ENCODE measurements at places on chromosomes 4 and X.

GRCh38 chr4:45971108-45971507, 152.7 kb downstream of the GABRG1 start:
- DNase-seq: no peak

GRCh38 chrX:102976793-102977495, 39.9 kb downstream of the RAB40AL start:
- no peak for DNase-seq

GRCh38 chr4:128322311-128322710, 34.7 kb upstream of the PGRMC2 start:
- peak; percentile 45 for DNase-seq

DNA sequence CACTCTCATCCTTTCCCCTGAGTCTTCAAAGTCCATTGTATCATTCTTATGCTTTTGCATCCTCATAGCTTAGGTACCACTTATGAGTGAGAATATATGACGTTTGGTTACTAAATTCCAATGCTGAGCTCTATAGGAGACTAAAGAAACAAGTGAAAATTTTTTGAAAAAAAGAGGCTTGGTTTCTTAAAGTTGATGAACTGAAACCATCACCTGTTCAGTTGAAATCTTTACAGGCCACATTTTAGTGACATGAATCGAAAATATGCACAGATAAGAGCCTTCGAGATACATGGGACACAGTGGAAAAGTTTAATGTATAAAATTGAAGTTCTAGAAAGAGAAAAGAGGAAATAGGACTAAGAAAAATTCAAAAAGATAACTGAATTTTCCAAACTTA, 195.8 kb downstream of the GPM6A start:
- DNase-seq: no peak

GRCh38 chrX:68831405-68832100, 2.7 kb downstream of the EFNB1 start:
- DNase-seq: no peak

GRCh38 chrX:30875957-30876356, 13.1 kb downstream of the TAB3 start:
- peak; percentile 3 for DNase-seq

GRCh38 chr4:37758226-37758625, 68.3 kb upstream of the PGM2 start:
- peak; percentile 33 for DNase-seq

DNA sequence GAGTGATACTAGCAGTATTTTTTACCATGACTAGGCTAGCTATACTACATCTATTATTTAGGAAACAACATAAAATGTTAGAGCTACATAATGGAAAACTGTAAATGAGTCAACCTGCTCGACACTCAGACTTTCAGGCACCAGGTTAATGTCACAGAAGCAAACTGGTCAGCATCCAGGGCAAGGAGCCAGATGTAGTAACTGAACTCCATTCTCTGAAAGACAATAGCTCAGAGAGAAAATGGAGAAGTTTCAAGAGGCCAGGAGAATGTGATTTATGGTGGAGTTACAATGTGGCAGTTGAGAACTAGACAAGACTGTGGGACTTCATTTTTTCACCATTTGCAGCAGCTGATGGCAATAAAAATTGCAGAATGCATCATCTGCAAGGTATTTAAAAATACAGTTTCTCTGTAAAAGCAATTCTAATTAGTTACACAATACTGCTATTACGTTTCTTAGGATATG, 342.7 kb upstream of the PABPC4L start:
- peak; percentile 96 for DNase-seq

- DNase-seq: no peak
Measured at GRCh38 chr4:25421816-25422525, 44.9 kb downstream of the ANAPC4 start.

- no peak for DNase-seq
Measured at GRCh38 chr4:112172180-112172579, 26.9 kb downstream of the FAM241A start.

DNA sequence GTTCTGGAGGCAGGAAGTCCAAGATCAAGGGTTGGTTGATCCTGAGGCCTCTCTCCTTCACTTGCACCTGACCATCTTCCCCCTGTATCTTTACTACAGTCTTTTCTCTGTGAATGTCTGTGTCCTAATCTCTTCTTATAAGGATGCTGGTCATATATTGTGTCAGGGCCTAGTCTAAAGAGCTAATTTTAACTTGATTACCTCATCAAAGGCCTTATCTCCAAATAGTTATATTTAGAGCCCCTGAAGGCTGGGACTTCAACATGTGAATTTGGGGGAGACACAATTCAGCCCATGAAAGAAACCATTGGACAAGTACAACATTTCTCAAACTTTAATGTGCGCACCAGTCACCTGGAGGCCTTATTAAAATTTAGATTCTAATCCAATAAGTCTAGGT, 62.8 kb upstream of the DYNLT3 start:
- no peak for DNase-seq

DNA sequence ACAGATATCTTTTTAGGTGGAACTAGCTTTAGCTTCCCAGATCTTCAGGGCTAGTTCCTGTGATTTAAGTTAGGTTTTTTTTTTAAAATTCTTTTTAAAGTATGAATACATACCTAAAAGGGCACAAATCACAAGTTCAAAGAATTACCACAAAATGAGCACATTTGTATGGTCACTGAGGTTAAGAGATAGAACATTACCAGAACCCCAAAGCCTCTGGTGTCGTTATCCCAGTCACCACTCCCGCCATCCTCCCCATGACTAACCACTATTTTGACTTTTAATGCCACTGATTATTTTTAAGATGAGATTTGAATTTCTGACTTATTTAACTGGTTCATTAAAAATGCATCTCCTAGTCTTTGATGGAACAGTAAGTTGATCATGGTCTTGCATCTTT, 5.4 kb downstream of the PGK1 start:
- no peak for DNase-seq

GRCh38 chr4:146273204-146273901, 59.0 kb downstream of the REELD1 start:
- no peak for DNase-seq

- no peak for DNase-seq
Measured at GRCh38 chr4:128358231-128358912, 70.8 kb upstream of the PGRMC2 start.

GRCh38 chr4:79904331-79904730, 168.7 kb downstream of the ANTXR2 start:
- no peak for DNase-seq

- no peak for DNase-seq
Measured at GRCh38 chr4:75699299-75699698, 25.1 kb upstream of the USO1 start.

- DNase-seq: no peak
Measured at GRCh38 chr4:185339941-185340340, 55.8 kb downstream of the LRP2BP start.

DNA sequence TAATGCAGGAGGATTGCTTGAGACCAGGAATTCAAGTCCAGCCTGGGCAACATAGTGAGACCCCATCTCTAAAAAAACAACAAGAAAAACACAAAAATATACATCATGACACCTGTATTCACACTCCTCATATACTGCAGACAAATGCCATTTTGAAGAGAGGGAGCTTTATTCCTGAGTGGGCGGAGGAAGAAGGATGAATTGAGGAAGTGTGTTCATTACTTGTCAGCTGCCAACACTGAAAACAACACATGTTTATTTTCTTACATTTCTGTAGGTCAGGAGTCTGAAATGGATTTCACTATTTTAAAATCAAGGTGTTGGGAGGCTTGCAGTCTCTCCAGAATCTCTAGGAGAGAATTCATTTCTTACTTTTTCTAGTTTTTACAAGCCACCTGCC, 47.2 kb upstream of the CD99 start:
- no peak for DNase-seq

DNA sequence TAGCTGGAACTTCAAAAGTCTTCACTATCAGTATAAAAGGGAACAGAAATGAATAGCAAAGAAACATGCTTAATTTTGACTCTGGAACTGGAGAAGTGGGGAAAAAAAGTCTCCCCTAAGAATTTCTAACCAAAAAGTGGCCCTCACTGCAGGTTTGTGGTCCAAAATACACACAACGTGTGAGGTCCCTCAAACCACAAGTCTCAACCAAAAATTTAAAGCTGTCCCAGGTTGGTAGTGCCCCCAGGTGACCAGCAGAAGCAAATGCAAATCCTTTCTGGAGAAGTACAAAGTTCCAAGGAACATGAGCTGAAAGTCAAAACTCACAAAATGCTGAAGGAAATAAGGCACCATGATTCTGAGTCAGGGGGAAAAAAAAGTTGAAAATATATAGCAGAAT, 23.6 kb upstream of the VAMP7 start:
- DNase-seq: no peak

GRCh38 chr4:43345323-43345925, 452.9 kb downstream of the GRXCR1 start:
- no peak for DNase-seq

- no peak for DNase-seq
Measured at GRCh38 chr4:76322236-76322635, 15.7 kb downstream of the STBD1 start.

DNA sequence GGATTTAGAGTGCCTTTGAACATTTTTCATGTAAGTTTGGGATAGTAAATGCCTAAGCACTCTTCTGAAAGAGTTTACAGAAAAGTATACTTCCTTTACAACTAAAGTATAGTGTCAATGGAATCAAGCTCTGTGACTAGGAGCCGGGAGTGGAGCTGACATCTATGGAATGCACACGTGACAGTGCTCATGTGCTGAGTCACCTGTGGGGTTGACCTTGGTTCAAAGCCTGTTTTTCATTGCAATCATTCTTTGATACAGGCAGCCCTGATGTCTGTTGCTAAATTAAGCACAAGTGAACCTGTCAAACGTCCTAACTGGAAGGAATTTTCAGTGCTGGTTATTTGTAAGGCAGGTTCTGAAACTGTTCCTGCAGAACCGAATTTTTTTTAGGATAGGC, 82.5 kb downstream of the GPAT3 start:
- peak; percentile 45 for DNase-seq

DNA sequence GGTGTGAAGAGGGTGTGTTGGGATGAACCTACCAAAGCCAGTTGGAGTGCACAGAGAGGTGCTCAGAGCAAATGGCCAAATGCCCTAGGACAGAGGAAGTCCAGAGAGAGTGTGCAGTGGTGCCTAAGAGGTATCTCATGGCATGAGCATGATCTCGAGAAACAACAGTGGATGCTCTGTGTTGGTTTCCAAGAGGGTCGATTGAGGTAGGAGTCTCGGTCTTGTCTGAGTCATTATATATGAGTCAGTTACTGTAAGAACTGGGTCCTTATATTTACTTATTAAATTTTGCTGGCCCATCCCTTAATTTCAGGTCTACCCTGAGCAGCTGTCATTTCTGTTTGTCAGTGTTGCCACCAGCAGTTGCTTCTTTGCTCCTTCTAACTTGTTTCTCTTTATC, 86.6 kb upstream of the TMEM150C start:
- DNase-seq: no peak

DNA sequence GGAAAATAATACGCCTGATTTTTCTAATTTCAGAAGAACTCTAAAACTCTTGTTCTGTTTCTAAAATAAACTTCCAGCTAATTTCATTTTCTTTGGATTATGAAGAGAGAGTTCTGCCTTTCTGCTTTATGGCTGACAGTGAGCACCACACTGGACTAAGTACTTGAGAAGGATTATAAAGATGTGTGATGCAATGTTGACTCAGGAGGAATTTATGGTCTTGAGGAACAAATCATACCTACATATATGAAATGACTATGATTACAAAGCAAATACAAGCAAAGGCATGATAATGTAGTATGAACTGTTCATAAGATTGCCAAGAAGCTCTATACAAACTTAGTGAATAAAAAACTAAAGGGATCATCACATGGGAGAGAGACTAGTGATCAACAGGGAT, 13.0 kb upstream of the SLC25A5 start:
- no peak for DNase-seq

GRCh38 chr4:163344147-163345125, 744 bp downstream of the NPY5R start:
- no peak for DNase-seq

GRCh38 chrX:23883737-23884354, 23.9 kb downstream of the APOO start:
- DNase-seq: peak; percentile 37

GRCh38 chr4:184292877-184293276, 75.2 kb upstream of the ENPP6 start:
- peak; percentile 8 for DNase-seq

GRCh38 chr4:121720109-121720508, 23.3 kb upstream of the ANXA5 start:
- no peak for DNase-seq

- DNase-seq: no peak
Measured at GRCh38 chr4:135418353-135418752, 1216.8 kb upstream of the PABPC4L start.

GRCh38 chrX:135497736-135498135, 22.7 kb upstream of the INTS6L start:
- DNase-seq: no peak

GRCh38 chrX:152299787-152300186, 151.3 kb downstream of the GABRA3 start:
- no peak for DNase-seq

DNA sequence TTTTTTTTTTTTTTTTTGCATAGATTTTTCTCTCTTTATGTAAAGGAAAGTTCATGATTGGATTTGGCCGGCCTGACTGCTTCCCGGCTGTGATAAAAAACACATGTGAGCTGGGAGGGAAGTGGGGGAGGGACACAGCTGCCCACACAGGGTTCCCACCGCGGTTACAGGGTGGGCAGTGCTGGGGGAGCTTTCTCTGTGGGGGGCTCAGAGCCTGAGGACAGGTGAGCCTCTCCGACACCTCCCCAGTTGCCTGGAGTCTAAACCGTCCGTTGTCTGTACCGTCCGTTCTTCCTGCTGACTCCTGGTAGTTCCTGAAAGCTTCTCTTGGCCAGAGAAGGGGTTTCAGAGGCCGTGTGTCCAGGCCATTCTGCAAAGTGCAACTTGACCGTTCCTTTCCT, 21.8 kb downstream of the SHOX start:
- no peak for DNase-seq

DNA sequence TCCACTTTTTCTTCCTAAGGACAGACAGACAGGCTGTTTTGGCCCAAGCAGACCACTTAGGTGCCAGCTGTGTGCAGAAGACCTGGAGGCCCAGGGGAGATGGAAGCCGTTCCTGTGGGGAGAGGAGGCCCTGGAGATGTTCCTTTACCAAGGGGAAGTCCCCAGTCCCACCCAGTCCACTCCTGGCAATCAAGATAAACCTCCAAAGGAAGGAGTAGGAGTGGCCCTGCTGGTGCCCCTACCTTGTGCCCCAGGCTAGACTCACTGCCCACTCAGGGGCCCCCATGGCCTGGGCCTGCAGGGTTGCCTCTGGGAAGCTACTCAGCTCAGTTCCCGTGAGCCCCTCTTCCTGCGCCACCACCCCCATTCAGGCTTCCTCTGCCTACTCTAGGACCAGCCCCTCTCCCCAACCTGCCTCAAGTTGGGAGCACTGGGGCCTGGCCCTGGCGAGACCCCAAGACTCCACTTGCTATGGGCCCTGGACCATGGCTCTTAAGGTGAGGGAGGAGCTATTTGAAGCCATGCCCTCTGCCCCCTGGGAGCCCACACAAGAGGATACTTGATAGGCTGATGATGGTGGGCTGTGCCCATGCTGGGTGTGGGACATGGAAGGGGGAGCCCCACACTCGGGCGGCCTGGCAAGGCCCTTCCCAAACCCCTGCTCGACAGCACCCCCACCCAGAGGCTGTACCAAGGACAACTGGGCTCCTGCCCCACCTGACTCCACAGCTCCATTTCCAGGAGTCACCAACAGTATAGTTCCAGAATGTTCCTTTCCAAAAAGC, 24.8 kb upstream of the RNF4 start:
- no peak for DNase-seq

GRCh38 chr4:182699201-182699600, 218.0 kb downstream of the DCTD start:
- no peak for DNase-seq

Measured in endothelial cell of umbilical vein (primary cell).